ENCODE measurements at places on chromosomes 3 and 15.

- no peak for DNase-seq
Measured at GRCh38 chr15:68981941-68982340, 32.6 kb upstream of the NOX5 start.

DNA sequence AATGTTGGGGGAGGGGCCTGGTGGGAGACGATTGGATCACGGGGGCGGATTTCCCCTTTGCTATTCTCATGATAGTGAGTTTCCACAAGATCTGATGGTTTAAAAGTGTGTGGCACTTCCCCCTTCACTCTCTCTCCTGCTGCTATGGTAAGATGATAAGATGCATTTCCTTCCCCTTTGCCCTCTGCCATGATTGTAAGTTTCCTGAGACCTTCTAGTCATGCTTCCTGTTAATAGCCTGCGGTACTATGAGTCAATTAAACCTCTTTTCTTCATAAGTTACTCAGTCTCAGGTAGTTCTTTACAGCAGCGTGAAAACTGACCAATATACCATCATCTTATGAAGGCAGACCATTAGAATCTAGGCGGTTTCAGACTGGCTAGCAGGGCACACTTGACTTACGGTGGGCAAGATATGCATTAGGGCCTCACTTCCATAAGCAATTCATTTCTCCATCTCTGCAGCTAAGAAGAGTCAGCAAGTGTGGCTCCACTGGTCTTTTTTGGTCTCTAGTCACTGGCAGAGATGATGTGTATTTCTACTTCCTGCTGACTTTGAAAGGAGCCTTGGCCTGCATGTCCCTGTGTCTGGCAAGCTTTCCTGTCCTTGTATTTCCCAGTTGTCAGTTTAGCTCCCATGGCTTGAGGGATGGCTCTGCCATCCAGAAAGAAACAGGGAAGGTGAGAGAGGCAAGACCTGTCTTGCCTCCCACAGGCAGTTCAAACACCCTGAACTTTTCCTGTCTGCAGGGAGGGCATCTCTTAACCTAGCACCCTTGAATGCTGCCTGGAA, 109.0 kb upstream of the ADAMTS9 start:
- DNase-seq: no peak

DNA sequence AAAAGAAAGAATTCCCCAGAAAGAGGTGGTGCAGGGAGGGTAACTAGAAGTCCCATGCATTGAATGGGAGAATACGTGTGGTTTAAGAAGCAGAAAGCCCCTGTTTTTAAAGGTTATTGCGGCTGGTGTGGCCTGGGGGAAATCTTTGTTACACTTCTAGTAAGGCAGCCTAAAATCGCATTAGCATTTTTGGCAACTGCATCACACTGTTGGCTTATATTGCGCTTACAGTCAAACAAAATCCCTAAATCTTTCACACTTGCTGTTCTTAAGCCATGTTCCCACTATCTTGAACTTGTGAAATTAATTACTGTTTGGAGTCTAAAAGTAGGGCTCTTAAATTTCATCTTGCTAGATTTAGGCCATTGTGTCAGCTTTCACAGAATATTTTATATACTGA, 66.0 kb upstream of the GOLIM4 start:
- DNase-seq: no peak

- no peak for DNase-seq
Measured at GRCh38 chr3:170027233-170028102, 10.3 kb upstream of the GPR160 start.

- DNase-seq: no peak
Measured at GRCh38 chr3:58573640-58574039, 3.6 kb downstream of the FAM107A start.

DNA sequence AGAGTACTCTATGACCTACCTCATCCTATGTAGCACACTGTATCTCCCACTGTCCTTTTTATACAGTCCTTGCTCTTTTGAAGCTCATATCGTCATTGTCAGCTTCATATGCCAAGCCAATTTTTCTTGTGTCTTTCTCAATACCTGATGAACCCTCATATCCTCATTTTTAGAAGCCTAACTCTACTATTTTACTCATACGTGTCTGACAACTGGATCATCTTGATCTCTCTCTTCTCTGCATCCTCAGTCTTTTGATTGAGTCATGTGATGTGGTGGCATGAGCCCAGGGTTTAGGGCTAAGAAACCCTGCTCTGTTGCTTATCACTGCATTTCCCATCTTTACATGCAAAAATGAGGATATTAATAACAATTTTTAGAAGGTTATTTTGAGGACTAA, 352.0 kb downstream of the LPP start:
- DNase-seq: no peak

- no peak for DNase-seq
Measured at GRCh38 chr3:57079474-57079831, 19.0 kb downstream of the SPATA12 start.

DNA sequence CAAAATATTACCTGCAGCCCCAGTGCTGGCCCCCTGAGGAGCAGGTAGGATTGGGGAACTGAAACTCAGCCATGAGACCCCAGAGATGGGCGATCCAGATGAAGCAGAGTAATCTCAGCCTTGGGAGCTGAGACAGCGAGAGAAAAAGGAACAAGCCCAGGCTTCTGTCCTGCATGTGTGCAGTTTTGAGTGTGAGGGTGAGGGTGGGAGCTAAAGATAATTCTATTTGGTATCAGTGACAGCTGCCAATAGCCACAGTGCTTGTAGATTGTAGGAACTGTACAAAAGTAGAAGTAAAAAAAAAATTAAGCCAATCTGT, 5.9 kb downstream of the ATP8B4 start:
- no peak for DNase-seq

DNA sequence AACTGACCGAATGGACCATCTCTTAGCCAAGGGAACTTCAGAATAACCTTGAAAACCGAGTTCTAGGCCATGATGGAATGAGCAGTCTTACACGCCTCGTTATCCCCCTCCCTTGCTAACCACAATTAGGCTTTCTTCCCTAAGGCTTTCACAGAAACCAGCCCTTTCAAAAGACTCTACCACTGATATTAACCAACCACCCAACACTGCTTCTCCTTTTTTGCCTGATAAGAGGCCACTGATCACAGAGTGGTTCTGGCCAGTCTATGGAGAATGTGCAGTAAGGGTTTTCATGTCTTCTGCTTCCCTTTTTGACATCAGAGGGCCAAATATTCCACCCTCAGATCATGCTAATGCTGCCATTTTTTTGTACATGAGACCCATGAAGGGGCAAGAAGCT, 59.3 kb downstream of the MCF2L2 start:
- no peak for DNase-seq
